Stimulated activated CD4-positive, alpha-beta T cell treated with anti-CD3 and anti-CD28 coated beads, Interleukin-1b, Interleukin-23, amount 100 ng/mL, for 48 hours (primary cell): ENCODE measurements at places on chromosomes 1 and 21.
A peak's percentile ranks its signal among the peaks of the same experiment; 100 is the strongest.

- DNase-seq = no peak
Measured at GRCh38 chr1:119451158-119451557, 36.2 kb downstream of the HSD3B2 start.

GRCh38 chr1:85087659-85088407, 39.5 kb upstream of the MCOLN3 start:
- DNase-seq = no peak

GRCh38 chr1:45304311-45305081, 22.2 kb upstream of the HPDL start:
- DNase-seq = peak; percentile 17

- DNase-seq = no peak
Measured at GRCh38 chr1:188371295-188371806, 1542.6 kb downstream of the PLA2G4A start.

DNA sequence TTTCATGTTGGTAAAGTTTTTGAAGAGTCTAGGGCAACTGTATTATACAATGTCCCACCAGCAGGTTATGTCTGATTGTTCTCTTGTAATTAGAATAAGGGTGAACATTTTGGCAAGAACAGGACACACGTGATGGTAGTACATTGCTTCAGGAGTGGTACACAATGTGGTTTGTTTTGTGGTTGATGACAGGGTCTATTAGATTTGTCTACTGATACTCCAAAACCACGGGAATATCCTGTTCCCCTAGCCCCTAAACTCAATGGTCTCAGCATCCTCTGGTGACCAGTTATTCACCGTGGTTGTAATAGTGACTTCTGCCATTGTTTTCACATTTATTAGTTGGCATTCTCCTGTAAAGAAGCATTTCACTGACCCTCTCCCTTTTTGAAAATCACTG, 22.1 kb upstream of the ACTA1 start:
- DNase-seq = no peak

GRCh38 chr1:8133190-8133589, 107.1 kb upstream of the ERRFI1 start:
- no peak for DNase-seq

- DNase-seq = no peak
Measured at GRCh38 chr1:67853704-67854103, 20.4 kb upstream of the GNG12 start.

GRCh38 chr1:23496490-23497181, 12.7 kb upstream of the ASAP3 start:
- no peak for DNase-seq

DNA sequence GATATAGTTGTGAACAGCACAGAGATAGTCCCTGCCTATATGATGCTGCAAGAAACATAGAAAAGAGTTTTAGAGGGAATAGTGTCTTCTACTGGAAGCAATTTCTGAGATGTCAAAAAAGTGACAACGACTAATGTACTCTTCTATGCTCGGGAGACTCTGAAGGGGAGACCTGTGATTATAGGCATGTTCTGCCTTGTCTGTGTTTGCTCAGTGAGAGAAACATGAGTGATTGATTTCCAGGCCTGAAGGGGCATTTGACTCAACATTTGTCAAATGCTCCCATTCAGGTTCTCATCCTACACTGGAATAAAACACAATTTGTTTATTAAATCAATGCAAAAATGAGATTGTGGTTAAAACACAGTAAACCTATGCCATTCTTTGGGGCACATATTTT, 131.8 kb downstream of the CTH start:
- DNase-seq = no peak
